ENCODE measurements at places on chromosomes 4 and X.
A peak's percentile ranks its signal among the peaks of the same experiment; 100 is the strongest.

DNA sequence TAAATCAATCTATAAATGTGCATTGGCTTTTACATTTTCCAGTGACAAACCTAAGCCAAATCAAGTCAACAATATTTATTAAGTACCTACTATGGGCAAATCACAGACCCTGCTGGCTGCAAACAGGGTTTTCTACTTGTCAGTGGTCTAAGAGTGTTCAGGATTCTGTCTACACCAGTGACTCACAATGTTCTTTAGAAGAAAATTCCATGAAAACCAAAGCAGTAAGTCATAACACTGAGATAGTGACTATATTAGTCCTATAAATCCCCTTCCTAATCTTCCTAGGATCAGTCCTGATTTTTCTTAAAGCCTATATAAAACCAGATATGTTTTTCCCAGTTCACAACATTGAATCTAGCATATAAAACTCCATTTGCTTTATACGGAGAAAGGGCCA is 69.7 kb downstream of the PPP3CA start:
- no peak for DNase-seq

DNA sequence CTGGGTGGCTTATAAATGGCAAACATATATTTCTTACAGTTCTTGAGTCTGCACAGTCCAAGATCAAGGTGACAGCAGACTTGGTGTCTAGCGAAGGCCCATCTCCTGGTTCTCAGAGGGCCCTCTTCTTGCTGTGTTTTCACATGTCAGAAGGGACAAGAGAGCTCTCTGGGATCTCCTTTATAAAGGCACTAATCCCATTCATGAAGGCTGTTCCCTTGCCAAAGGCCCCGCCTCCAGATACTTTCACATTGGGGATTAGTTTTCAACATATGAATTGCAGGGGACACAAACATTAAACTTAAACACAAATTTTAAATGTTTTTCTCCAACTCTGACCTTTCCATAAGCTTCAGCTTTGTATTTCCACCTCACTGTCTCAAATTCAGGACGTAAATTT is 1135.0 kb upstream of the TENM3 start:
- DNase-seq, result no peak

GRCh38 chr4:179076865-179077264 is 1634.6 kb upstream of the AGA start:
- no peak for DNase-seq

- DNase-seq, result peak; percentile 53
These were observed 42.8 kb downstream of the IL21 start for GRCh38 chr4:122577808-122578781.

DNA sequence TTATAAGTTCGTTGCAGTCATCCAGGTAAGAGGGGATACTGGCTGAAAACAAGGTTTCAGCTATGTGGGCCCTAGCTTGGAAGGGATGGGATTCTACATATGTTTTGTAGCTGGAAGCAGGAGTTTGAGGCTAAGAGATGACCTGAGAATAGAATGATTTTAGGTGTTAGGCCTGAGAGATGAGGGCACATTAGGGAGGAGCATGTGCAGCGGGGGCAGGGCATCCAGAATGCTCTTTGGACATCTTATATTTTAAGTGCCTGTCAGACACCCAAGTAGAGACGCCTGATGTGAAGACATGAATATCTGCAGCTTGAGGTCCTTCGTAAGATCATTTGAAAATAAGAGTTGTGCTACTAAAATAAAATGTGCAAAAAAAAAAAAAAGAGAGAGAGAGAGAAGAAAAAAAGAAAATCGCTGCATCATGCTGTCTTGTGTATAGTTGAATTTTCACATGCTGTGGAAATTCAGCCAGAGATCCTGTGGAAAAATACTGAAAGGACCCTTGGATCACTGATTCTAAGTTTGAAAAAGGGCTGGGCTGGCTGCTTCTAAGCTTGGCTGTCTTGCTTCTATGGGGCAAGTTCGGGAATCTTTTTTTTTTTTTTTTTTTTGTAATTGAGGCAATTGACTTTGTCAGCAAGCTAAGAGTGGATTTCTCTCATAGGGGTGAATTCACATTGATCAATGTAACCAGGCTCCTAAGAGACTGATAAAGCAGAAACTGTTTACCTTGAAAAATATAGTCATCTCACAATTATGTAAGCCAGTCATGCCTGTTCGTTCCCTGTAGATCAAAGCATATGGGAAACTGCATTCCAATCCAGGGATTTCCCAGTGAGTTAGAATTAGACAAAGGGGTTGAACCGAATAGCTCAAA is 341.0 kb upstream of the GATB start:
- no peak for DNase-seq

- DNase-seq, result no peak
These were observed 58.2 kb upstream of the GPC4 start for GRCh38 chrX:133473451-133473850.

DNA sequence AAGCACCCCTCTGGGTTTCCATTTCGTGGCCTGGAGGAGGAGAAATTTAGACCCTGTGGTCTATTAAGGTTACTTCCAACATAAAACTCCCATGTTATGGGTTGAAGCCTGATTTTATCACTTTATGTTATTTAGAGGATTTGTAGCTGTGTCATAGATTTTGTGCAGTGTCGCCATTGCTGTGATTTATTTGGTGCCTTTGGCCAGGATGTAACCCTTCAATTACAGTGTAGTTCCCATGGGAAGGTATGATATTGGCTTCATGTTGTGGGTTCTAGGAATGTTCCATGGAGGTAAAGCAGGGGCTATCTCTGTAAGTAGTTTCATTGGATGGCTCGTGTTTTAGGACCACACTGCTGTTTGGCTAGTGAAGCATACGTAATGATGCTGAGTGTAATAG is 58.5 kb downstream of the TMEM131L start:
- DNase-seq, result no peak

- no peak for DNase-seq
These were observed 51.3 kb downstream of the GPRIN3 start for GRCh38 chr4:89256203-89256800.

DNA sequence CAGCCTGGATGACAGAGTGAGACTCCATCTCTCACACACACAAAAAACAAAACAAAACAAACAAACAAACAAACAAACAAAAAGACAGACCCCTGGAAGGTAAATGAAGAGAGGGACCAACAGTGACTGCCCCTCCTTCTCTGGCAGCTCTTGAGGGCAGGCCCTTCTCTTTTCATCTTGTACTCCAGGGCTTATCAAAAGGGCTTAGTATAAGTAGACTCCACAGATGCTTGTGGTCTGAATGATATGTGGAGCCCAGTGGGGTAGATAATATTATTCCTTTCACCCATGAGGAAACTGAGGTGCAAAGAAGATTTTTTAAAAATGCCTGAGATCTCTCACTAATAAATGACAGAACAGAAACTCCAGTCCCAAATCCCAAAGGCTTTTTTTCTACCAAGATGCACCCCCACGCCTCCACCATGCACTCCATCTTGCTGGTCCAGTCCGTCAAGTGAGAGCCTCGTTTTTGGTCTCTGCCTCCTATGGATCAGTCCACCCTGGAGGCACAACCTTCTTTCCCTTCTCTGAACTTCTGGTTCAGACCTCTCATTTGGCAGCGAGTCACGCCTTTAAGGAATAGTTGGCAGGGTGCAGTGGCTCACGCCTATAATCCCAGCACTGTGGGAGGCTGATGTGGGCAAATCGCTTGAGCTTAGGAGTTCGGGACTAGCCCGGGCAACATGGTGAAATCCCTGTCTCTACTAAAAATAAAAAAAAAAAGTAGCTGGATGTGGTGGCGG is 17.0 kb upstream of the CHRNA9 start:
- no peak for DNase-seq

- DNase-seq, result no peak
These were observed 37.7 kb upstream of the MAGEB18 start for GRCh38 chrX:26100421-26100920.

DNA sequence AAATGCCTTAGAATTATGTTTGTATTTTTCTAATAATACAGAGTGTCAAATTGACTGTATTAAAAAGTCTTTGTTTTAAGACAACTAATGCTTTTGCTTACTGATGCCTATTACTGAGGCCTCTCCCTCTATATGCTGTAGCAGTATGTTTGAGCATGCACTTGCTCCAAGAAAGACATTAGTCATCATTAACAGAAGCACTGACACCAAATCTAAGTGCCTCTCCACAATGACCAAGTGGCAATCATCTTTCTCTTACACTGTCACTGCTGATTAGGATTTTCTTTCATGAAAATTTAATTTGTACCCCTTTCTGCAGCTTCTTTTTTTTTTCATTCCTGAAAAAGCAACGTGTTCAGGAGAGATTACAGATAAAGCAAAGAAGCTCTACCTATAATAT is 11.1 kb upstream of the MAB21L2 start:
- DNase-seq, result no peak

DNA sequence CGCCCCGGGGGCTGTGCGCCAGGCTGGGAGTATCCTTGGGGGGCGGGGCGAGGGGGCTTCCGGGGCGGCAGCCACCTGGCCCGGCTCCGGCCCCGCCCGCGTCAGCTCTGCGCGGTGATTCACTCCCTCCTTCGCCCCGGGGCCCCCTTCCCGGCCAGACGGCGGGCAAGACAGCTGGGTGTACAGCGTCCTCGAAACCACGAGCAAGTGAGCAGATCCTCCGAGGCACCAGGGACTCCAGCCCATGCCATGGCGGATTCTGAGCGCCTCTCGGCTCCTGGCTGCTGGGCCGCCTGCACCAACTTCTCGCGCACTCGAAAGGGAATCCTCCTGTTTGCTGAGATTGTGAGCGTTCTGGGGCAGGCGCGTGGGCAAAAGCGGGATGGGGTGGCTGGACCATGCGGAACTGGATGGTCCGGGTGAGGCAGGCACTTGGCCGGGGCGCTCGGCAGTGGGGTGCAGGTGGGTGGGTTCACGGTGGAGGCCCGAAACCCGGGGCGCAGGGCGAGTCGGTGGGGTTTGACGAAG is at the start of gene PLP2:
PLP2 (plus strand) TSS at position 147 of the 528 bp plus-strand sequence; CDS start at position 250, 103 bp downstream.
- peak; percentile 70 for DNase-seq

GRCh38 chrX:2690856-2691542 is at the start of gene CD99:
CD99 (plus strand) TSS chrX:2691295; CDS start chrX:2691361, 66 bp downstream.
- peak; percentile 84 for DNase-seq

Data from stimulated activated CD4-positive, alpha-beta T cell treated with anti-CD3 and anti-CD28 coated beads, Interleukin-12 subunit alpha, Interleukin-12 subunit beta, amount 100 ng/mL, for 4 hours (primary cell).